LHCN-M2 (cell line): ENCODE measurements at places on chromosomes 6 and 20. TPM values are rescaled to one million over a fixed set of nuclear protein-coding genes. Genes with fewer than 3 reads are reported as not detected.

Gene PSORS1C1
- 0.64 and 0.69 TPM in 2 replicates for total RNA-seq

Gene SLC35F1
- not detected in 2 replicates for total RNA-seq

Gene MLN
- not detected in 2 replicates for total RNA-seq

DNA sequence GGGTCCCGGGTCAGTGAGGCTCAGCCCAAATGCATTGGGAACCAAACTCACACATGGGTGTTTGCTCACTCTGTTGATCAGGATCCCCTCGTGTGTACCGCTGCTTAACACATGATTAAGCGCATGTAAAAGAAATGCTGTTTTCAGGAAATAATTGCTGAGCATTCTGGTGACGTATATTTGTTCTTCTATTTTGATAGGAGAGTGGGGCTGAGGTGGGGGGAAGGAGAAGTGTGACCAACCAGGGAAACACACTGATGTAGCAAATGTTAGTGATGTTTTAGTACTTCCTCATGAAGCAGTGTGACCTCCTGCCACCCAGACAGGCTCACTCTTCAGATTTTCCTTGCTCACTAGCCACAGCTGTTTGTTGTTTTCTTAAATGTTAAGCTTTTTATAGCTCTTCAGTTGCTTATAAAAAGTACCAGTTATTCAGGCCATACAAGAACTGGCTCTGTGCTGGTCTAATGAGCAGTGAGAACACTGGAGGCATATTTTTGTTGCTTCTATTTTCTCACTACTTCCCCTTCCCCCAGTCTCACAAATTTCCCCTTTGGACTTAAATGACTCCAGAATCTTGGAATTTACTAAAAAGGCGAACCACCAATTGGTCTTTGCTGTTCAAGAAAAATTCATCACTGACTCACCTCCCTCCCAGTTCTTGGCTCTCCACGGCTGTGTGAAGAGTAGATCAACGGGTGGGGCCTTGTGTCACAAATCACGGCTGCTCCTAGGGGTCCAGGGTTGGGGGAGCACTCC lies 79.2 kb upstream of the BACH2 start:
- peak; percentile 52 for DNase-seq

Gene BTN3A1
- 6.7 and 10.8 TPM in 2 replicates for total RNA-seq

Gene DDR1
- total RNA-seq, result 43.1 and 47.0 TPM in 2 replicates

Gene FAM83D
- 64.4 and 73.2 TPM in 2 replicates for total RNA-seq

DNA sequence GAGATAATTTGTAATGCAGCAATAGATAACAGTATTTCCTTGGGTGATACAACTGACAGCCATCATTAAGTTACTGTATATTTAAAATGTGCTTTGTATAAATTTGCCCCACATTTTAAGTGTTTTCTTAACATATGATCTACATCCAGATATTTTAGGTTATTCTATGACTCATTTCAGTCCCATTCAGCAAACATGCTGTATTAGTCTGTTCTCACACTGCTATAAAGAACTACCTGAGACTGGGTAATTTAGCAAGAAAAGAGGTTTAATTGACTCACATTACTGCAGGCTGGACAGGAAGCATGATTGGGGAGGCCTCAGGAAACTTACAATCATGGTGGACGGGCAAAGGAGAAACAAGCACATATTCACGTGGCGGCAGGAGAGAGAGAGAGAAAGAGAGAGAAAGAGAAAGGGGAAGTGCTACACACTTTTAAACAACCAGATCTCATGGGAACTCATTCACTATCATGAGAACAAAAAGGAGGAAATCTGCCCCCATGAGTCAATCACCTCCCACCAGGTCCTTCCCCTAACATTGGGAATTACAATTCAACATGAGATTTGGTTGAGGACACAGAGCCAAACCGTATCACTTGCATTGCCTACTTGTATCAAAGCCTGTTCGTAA lies 9.6 kb upstream of the CHD6 start:
- DNase-seq, result no peak

Gene PRR18
- not detected in 2 replicates for total RNA-seq

GRCh38 chr6:170188571-170189001 lies 102.3 kb downstream of the DLL1 start:
- no peak for DNase-seq

Gene ME1
- 6.4 and 8.1 TPM in 2 replicates for total RNA-seq

DNA sequence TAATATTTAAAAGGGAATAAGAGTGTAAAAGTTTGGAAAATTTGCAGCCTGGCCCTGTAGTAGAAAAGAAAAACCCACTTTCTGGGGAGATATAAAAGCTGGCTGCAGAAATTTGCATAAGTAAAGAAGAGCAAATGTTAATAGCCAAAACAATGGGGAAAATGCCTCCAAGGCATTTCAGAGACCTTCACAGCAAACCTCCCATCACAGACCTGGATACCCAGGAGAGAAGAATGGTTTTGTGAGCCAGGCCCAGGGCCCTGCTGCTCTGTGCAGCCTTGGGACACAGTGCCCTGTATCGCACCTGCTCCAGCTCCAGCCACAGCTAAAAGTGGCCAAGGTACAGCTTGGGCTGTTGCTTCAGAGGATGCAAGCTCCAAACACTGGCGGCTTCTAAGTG lies 113.8 kb downstream of the BTBD9 start:
- no peak for DNase-seq

GRCh38 chr6:20707870-20708269 lies 173.6 kb downstream of the CDKAL1 start:
- no peak for DNase-seq

- DNase-seq, result no peak
These were observed 61.7 kb upstream of the ZMYND8 start for GRCh38 chr20:47418069-47418757.

Gene PLG
- not detected in 2 replicates for total RNA-seq

Gene SMAP1
- 20.2 and 21.0 TPM in 2 replicates for total RNA-seq

- DNase-seq, result no peak
These were observed 15.9 kb upstream of the SPAG4 start for GRCh38 chr20:35599776-35600120.

- peak; percentile 56 for DNase-seq
These were observed 33.2 kb downstream of the ANKS1A start for GRCh38 chr6:34922177-34922663.

- no peak for DNase-seq
These were observed 17.9 kb upstream of the SIRPB1 start for GRCh38 chr20:1637755-1638154.

- peak; percentile 41 for DNase-seq
These were observed 4.2 kb upstream of the EYA4 start for GRCh38 chr6:133236932-133237331.

- peak; percentile 56 for DNase-seq
These were observed 51.6 kb downstream of the CYP24A1 start for GRCh38 chr20:54122189-54122588.

Gene RIPPLY2
- total RNA-seq, result not detected in 2 replicates

DNA sequence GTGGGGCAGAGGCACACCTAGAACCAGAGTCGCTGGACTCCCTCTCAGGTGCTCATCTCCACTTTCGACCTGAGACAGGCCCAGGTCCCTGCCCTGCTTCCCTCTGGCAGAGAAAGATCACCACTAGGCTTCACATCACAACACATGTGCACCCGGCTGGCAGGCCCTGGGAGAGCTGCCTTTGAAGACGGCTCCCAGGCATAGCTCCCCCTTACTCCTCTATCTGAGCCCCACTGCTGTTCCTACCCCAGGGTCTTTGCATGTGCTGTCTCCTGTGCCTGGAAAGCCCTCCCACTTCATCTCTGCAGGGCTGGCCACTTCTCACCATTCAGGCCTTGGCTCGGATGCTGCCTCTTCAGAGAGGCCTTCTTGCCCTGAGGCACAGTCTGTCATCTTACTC lies 89.2 kb downstream of the NOL4L start:
- no peak for DNase-seq

GRCh38 chr6:5084360-5084780 lies 771 bp upstream of the PPP1R3G start:
- DNase-seq, result no peak
